ENCODE measurements at places on chromosomes 12 and 14.
A peak's percentile ranks its signal among the peaks of the same experiment; 100 is the strongest.

DNA sequence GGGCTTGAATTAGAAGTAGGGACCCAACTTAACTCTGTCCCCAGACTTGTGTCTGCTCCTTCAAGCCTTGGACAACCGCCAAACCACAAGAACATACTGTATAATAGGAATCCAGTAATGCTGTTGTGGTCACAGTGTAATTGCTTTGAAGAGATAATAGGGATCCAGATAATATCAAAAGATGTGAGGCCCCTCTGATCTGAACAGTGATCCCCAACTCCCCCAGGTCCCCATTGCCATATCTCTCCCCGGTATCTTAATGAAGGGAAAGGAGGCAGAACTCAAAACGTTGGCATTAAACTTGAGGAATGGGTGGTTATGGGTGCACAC, 8.5 kb upstream of the PLEKHH1 start:
- peak; percentile 20 for DNase-seq

- DNase-seq = peak; percentile 60
Observed at GRCh38 chr12:54036620-54037359, 3.9 kb downstream of the HOXC5 start.

DNA sequence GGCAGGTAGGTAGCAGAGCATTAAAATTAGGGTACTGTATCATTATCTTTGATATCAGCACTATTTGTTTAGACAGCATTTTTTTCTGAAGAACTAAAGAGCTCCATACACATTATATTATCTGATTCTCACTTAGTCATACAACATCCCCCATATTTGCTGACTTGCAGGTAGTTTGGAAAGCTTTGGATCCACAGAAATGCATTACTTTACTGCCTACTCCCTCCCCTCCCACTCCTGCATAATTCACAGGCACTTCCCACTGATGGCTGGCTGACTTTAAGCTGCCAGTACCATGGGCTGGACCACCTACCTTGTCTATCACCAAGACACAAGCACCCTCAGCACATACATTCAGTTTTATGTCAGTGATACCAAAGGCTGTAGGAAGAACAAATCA, 110.4 kb downstream of the SLC8A3 start:
- no peak for DNase-seq

- no peak for DNase-seq
Observed at GRCh38 chr12:120972870-120973543, 5.3 kb upstream of the HNF1A start.

- DNase-seq = no peak
Observed at GRCh38 chr12:26621932-26622331, 211.1 kb downstream of the ITPR2 start.

DNA sequence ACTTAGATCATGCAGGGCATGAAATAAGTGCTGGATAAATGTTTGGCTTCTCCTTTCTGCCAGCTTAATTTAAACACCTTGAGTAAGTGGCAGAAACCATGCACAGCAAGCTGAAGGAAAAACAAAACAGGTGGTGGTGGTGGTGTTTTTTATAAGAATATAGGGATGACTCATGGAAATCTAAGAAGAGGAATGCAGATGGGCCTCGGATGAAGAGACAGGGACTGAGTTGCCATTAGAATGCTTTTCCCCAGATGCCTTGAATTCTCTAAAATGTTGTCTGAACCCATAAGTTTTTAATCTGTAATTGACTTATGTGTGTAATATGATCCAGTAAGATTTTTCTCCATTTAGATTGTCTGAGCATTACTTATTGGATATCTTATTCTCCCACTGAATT, 93.1 kb upstream of the ZDHHC17 start:
- DNase-seq = peak; percentile 24

DNA sequence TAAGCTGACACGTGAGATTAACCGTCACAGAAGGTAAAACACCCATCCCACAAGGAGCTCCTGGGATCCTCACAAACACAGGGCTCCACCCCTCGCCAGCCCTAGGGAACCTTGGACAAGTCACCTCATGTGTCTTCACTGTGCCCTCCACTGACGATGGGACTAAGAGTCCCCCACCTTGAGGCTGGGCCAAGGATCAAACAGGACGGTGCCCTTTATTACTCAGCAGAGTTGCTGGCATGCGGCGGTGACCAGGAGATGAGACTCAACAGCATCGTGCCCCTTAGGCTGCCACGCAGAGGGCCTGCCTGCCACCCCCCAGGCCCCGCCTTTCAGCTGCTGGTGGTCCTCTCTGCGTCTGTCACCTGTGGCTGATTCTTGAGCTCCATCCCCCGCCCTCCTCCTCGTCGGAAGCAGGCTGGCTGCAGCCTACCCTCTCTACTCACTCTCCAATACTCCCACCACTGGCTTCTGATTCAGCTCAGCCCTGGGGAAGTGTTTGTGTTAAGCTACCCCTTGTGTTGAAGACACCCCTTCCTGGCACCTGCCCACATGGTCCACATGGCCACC, 105.2 kb downstream of the DICER1 start:
- no peak for DNase-seq

DNA sequence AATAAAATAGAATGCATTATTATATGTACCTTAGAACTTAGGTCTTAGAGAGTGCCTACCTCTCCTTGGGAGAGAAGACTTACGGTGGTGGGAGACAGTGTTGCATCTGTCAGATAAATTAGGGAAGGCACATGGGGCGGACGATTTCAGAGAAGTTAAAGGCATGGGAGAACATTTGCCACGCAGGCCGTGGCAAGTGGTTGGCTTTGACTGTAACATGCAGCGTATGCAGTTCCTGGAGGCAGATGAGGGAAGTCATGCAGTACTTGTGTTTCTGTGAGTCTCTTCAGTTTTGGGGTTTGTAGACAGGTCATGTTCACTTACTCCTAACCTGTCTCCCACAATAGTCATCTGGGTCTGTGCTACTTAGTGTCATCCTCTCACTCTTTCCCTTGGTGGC, 43.6 kb downstream of the ETV6 start:
- no peak for DNase-seq

DNA sequence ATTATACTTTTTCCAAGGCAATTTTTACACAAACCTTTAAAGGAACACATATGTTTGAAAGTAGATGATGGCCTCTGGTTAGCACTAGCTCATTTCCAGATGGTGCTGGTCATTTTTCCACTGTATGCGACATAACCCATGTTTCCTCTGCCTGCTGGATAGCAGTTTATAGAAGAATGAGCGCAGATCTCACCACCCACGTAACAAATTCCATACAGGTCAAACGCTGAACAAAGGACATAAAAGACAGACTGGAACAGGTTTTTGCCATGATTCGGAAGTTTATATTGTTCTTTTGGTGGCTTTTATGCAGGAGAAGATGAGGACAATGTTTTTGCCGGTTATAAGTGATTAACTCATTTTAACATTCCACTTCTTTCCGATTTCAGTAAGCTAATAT, 30.7 kb downstream of the PPP1R36 start:
- no peak for DNase-seq

DNA sequence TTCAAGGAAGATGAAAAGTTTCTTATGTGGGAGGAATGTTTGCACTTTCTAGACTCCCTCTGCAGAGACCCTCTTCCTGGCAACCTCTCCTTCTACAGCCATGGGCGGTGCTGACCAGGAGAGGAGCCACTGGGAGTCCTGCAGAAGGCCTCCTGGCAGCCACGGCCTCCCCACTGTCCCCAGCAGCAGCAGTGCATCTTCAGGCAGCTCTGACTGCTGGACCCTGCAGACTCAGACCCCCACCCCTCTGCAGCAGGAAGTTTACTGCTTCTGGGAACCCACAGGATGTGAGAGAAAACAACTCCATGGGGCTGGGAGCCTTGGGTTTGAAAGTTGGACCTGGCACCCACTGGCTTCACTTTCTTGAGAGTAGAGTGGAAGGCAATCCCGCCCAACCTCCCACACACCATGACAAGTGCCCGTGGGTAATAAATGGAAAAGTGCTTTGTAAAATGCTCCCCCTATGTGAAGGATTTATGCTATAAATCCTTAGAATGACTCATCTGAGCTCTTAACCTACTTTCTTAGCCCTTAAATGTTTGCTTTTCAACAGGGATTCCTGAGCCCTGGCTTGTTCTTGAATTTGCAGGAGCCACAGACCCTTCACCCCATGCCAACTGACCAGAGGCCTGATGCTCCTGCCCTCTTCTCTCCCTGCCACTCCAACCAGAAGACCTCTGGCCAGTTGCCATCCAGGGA, 37.5 kb upstream of the DDX11 start:
- DNase-seq = no peak

DNA sequence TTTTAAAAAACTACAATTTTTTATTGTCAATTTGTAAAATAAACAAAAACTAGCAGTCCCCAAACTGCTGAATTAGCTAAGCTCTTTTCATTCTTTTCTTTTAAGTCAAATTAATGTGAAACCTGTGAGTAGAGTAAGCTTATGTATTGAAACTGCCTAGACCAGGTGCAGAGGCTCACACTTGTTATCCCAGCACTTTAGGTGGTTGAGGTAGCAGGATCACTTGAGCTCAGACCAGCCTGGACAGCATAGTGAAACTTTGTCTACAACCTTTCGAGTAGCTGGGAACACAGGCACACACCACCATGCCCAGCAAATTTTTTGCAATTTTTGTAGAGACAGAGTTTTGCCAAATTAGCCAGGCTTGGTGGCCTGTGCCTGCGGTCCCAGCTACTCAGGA, 26.4 kb downstream of the SCFD1 start:
- DNase-seq = no peak

DNA sequence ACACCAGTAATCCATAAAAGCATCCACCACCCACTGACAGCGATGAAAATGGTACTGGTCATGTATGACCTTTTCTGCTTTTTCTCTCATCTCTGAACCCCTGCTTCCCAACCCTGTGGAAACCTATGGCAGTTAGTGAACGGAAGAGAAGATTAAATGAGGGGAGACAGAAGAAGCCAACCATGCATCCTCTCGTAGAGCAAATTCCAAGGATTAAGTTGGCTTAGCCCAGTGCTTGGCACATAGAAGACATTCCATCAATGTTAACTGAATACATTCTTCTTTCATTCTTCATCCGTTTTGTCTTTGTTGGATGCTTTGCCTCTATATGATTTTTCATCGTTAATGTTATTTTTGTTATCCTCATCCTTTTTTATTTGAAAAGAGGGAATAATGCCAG, 339.7 kb upstream of the FLRT2 start:
- DNase-seq = no peak

DNA sequence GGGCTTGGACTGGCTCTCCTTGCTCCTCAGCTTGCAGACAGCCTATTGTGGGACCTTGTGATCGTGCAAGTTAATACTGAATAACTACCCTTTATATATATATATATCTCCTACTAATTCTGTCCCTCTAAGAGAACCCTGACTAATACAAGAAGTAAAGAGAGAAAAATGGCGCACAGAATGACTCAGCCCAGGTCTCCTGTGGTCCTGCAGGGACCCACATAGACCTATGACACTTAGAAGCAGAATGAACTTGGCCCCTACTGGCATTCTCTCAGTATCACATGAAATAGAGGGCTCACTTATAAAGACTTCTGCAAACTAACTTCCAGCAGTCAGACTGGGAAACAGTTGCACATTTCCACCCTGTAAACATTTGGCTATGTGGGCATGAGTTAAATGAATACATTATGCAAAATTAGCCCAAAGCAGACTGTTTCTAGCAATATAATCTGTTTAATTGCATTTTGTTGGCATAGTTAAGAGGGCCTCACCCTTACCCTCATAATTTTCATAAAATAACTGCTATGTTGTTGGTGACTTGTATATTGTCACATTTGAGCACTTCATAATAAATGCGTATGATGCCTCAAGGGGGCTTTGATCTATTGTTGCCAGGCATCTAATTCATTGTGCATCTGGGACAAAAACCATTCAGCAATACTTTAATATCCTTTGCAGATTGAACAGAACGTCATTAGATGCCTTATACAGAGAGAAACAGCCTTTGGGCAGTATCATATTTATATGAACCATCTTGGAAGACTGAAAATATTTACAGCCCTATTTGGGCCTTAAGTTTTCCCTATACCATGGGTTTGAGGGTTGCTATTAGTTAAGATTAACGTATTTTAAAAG, 349.7 kb upstream of the DIO2 start:
- DNase-seq = no peak

GRCh38 chr12:62714181-62714773, 220.7 kb downstream of the PPM1H start:
- no peak for DNase-seq

- no peak for DNase-seq
Observed at GRCh38 chr14:76421662-76422061, 45.7 kb downstream of the ESRRB start.

- DNase-seq = peak; percentile 91
Observed at GRCh38 chr12:33988913-33989312, 33.4 kb upstream of the ALG10 start.

- DNase-seq = peak; percentile 89
Observed at GRCh38 chr14:70073924-70074566, 114.7 kb downstream of the SLC8A3 start.

DNA sequence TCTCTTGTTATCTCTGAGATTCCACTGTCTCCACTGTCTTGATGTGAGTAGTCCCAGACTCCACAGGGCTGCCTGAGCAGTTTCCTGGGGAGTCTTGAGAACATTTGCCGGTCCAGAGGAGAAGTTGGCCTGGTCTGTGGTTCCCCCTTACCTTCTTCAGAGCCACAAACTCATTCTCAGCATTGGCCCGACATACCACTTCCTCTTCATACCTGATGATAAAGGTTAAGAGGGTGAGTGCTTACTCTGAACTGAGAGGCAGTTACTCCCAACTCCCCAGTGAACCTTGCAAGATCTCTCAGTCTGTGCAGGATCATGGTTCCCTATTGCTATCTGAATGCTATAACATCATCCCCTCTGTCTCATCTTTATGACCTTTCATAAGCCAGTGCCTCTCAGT, 2.6 kb downstream of the KRT84 start:
- no peak for DNase-seq

DNA sequence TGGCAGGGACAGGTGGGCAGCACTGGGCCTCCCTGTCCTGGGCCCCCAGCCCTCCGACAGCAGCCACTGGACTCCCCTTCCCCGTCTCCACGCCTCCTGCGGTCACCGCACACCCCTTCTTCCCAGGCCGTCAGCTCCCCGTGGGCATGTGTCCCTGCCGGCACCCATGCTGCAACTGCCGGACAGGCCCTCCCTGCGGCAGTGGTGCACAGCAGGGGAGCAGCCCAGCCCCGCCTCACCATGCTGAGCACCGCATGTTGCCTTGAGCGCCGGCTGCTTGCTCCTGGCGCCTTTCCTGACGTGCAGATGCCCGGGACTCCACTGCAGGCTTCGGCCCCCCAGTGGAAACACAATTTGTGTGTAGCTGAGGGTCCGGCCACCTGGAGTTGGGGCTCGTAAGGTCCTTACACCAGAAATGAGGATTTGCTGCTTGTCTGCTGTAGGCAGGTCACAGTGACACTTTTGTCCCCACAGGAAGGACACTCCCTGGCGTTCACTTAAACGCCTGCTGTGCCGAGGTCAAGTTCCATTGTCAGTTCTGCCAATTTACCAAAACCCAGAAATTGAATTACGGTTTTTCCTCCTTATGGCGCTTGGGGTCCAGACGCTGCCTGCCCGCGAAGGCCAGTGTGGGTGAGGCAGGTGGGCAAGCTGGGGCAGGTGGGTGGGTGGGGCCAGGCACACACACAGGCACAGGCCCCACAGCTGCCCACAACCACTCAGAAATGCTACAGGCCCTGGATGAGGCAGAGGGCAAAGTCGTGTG, 28.2 kb upstream of the MMP17 start:
- no peak for DNase-seq

DNA sequence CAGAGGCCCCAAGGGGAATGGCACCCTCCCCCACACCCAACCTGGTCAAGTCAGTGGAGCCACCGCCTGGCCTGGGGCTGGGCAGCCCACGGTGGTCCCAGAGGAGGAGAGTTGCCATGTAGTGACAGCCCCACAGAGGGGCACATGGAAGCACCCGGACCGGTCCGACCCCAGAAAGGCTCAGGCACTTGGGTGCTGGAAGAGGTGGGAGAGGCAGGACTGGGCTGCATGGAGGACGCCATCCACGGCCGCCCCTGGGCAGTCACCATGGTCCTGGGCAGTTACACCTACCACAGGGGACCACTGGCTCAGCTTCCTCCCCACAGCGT, 37.9 kb upstream of the TMEM179 start:
- no peak for DNase-seq

Measured in epithelial cell of esophagus (primary cell).